ENCODE measurements at places on chromosomes 4 and X.

- no peak for DNase-seq
Measured at GRCh38 chrX:133921764-133922389, 63.5 kb downstream of the GPC3 start.

DNA sequence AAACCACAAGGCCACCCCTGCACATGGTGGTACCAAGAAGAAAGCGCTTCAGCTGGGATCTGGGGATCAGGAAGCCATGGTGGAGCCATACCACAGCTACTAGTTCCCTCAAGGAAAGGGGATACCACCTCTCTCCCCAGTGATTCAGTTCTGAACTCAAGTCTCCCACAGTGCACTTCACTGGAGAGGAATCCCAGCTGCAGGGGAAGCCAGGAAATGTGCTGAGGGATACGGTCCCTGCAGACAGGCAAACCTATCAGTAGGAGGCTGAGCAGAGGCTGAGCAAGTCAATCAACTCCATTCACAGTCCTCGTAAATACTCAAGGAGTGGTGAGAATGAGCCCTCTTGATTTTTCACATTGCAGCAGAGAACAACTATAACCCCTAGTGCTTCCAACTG, 11.0 kb downstream of the TMEM192 start:
- DNase-seq, result no peak

DNA sequence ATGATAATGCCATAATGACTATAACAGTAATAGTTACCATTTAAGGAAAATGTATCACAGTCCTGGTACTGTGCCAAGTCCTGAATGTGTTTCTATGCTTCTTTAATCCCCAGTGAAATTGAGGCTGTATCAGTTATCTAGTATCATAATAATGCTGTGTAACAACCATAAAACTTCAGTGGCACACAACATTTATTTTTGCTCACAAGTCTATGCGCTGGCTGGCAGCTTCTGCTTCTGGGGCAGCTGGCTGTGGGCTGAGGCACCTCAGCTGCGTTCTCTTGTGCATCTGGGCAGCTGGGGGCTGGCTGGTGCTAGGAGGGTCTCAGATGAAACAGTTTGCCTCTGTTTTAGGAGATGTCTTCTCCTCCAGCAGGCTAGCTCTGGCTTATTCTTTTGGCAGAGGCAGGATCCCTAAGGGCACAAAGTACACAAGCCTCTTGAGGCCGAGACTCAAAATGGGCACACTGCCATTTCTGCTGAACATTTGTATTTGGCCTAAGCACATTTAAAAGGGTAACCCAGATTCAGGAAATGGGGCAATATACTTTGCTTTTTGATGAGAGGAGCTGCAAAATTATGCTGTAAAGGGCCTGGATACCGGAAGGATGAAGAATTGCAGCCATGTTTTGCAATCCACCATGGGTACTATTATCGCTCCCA, 62.6 kb upstream of the DHX15 start:
- DNase-seq, result no peak

- no peak for DNase-seq
Measured at GRCh38 chr4:75867130-75867529, 35.1 kb downstream of the PPEF2 start.

DNA sequence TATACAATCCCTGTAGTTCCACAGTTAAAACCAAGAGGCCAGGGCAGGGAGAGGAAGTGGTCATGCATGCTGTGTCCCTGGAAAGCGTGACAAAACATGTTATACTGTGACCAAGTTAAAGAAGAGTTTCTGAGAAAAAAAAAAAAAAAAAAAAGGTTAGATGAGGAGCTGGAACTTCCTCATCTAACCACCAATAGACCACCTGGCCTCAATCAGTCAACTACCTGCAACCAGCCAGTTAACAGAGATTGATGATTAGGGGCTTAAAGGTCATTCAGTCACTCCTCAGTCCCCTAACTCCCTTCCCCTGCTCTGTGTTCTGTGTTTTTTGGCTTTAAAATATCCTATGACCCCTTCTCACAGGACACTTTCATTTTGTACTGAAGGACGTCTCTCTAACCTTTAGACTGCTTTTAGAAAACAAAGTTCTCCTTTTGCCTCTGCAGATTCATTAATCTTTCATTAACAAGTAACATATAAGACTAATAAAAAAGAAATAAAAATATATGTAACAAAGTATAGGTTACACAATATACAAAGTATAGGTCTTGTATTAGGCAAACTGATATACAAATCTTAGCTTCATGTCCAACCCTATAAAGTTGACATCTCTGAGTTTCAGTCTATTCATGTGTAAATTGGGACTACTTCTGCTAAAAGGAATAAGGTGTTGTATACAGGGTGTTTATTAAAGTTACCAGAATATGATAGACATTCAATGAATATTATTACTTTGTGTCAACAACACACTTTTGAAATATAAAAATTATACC, 179.1 kb upstream of the NDST4 start:
- DNase-seq, result no peak
